Stimulated activated CD4-positive, alpha-beta T cell treated with anti-CD3 and anti-CD28 coated beads, Interleukin-1b, Interleukin-23, amount 100 ng/mL, for 1 hour (primary cell): ENCODE measurements at places on chromosomes 7 and 10.

- DNase-seq: no peak
These were observed 17.4 kb downstream of the ADGRA1 start for GRCh38 chr10:133104963-133105640.

DNA sequence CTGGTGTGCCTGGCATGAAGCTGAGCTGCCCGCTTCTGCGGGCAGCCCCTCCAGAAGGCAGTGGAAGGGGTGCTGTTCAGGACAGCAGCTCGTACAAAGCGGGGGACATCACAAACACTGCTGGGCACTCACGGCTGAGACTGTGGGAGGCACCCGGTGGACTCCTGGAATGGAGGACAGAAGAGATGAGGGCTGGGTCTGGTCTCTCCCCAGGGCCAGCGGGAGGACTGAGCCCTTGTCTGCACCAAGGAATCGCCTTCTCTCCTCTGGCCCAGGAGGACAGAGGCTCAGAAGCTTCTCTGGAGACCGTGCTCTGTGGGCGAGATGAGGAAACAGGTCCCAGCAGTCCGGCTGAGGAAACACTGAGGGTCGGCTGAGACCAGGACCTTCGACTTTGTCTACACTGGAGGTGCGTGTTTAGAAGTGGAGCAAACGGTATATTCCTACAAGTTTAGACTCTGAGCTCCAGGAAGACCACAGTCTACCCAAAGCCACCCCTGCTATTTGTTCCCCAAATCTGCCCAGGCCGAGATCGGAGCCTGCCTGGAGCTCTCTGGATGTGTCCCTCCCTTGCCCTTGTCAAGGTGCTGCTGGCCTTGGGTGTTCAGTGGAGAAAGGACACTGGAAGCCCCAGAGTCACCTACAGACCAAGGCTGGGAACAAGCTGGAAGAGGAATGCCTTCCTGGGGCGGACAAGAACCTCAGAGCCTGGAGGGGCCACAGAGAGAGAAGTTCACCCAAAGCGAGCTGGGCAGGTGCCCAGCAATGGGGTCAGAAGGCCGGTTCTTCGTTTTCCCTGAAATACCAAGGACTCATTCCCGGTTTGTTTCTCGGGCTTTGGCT is 12.9 kb upstream of the INPP5A start:
- no peak for DNase-seq

- DNase-seq: no peak
These were observed 8.0 kb upstream of the SMARCD3 start for GRCh38 chr7:151256410-151257045.

- DNase-seq: no peak
These were observed 100.2 kb downstream of the ACTR3B start for GRCh38 chr7:152859781-152860191.

DNA sequence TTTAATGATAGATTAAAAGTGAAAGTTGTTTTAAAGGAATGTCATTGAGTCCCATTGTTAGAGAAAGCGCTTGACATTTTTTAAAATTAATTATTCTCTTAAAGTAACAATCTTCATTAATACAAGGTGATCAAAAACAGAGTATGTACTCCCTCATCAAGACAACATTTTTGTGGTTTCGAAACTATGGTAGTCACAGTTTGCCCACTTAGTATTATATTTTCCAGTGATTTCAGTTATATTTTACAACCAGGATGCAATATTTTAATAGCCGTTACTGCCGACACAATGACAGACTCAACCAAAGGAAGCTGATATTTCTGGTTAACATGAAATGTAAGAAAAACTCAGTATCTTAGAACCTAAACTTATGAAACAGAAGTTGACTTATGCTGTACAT is 31.3 kb downstream of the MKX start:
- no peak for DNase-seq

DNA sequence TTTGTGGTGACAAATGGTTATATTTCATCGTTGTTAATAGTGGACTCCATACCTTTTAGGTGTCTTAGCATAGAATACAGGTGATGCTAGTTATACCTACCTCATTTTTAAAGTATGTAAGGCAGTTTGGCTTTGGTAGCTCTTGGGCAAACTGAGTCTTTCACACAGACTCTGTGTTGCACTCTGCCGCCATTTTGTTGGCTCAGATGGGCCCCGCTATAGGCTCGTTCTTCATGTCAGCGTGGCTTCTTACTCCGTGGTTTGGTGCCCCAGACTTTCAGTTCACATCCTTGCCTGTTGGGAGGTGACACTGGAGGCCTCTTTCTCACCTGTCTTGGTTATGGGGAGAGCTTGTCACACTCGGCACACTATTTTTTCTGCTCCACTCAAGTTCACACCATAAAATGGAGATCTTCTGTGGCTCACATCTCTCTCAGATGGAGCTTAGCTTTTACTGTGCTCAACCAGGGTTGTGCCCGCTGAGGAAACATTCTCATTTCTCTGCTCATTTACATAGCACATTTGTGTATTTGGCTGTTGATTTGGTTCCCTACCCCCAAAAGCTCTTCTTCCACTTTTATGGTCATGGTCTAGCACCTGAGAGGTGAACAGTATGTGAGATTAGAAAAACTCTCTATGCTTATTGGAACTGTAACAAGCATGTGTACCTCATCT is 178.5 kb downstream of the ARID5B start:
- DNase-seq: no peak

DNA sequence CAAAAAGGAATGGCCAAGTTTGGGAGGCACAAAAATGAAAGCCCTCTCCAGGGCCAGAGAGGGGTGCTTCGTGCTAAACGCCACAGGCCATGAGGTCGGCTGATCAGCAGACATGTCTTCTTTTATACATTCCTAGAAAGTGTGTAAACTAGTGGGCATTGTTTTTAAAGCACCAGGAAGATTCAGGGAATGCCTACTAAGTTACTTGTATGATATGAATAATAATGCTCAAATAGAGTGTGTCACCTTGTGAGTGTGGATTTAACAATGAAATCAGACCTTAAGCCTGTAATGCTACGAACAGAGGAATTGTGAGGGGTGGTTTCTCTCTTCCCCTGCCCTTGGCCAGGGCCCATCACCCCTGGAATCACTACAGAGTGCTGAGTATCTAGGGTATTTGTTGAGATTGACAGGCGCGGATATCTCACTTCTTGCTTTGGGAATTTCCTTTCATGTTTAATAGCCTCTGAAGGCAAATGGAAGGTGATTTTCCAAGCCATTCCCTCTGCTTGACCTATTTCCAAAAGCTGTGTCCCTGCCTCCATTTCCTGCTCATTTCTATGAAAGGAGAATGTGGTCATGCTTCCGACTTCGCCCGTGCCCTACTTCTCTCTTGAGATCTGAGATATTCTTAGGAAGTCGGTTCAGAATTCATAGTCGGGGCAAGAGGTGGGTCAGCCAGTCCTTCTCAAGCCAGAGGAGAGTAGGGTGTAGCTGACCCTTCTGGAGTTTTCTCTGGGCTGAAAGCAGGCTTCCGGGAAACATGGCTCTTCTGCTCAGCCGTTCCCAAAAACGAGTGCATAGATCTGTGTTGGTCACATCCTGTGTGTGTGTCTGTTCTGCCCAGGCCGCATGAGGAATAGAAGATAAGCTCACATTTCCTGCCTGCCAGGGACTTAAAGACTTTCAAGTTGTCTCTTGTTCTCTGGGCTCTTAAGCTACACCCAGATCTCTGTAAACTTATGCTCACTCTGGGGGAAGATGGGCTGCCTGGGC is 167.8 kb upstream of the ITGB1 start:
- no peak for DNase-seq

GRCh38 chr7:46454816-46455215 is 533.7 kb upstream of the IGFBP3 start:
- no peak for DNase-seq

- DNase-seq: no peak
These were observed 31.8 kb upstream of the GPAM start for GRCh38 chr10:112215342-112215774.

DNA sequence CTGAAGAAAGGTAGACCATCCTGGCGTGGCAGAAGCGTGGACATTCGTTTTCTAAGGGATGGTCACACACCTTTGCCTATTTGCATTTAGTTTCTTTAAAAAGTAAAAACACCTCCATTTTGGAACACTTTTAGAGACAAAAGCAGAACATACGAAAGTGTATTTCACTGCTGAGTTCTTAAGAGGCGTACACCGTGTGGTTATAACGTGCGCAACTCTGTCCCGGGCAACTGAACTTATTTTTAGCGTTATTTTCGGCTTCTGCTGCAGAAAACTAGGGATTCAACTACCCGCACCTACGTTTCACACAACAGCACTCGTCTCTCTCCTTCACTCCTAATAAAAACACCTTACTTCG is 557 bp upstream of the LSM8 start:
- no peak for DNase-seq

- no peak for DNase-seq
These were observed 1.1 kb upstream of the UMAD1 start for GRCh38 chr7:7639421-7639820.

GRCh38 chr7:132352800-132353199 is 223.5 kb downstream of the PLXNA4 start:
- no peak for DNase-seq

GRCh38 chr10:120789303-120790203 is 61.6 kb upstream of the WDR11 start:
- no peak for DNase-seq

DNA sequence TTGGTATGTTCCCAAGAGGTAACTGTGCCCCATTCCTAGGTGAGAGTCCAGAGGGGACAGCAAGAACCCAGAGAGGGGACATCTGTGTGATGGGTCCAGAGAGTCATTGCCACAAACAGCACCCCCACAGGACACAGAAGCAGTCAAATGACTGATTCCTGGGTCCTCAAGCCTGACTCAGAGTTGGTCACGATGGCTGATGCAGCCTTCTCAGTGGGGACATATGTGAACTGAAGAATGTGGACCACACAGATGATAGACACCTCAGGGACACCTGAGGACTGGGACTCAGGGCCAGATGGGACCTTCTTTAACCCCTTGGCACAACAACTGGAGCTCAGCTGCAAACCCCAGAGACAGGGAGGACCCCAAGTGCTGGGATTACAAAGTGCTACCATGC is 96.5 kb downstream of the STRA8 start:
- no peak for DNase-seq

DNA sequence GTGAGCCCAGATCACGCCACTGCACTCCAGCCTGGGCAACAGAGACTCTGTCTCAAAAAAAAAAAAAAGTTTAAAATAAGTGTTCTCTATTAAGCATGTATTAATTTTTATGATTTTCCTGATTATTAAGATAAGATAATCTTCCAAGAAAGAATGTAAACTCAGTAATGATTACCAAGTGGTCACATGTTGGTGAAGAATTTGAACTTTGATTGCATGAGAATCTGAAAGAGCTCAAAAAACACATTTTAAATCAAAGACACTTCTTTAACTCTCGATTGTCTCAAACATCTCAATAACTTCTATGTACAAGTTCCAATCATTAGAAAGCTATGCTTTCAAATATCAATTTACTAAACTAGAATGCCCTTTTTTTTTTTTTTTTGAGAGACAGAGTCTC is 33.8 kb downstream of the SNX8 start:
- DNase-seq: no peak

DNA sequence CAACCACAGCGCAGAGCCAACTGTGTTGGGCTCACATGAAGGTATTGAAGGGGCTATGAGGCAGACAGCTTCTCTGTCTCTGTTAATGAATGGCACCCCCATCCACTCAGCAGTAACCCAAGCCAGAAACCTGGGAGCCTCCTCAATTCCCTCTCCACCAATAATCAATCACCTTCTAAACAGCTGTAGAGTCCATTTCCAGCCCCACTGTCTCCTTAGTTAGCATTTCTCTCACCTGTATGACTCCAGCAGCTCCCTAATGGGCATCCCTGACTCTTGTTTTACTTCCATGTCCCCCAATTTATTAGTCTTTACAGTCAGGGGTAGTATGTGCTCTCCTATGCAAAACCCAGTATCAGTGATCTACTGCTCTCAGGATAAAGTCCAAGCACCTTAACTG is 6.9 kb downstream of the SRI start:
- no peak for DNase-seq

- DNase-seq: no peak
These were observed 580.0 kb downstream of the XPNPEP1 start for GRCh38 chr10:109343293-109343692.

GRCh38 chr10:16117305-16117695 is 257.0 kb upstream of the MINDY3 start:
- DNase-seq: no peak

- no peak for DNase-seq
These were observed 16.0 kb downstream of the AFAP1L2 start for GRCh38 chr10:114388275-114388674.

DNA sequence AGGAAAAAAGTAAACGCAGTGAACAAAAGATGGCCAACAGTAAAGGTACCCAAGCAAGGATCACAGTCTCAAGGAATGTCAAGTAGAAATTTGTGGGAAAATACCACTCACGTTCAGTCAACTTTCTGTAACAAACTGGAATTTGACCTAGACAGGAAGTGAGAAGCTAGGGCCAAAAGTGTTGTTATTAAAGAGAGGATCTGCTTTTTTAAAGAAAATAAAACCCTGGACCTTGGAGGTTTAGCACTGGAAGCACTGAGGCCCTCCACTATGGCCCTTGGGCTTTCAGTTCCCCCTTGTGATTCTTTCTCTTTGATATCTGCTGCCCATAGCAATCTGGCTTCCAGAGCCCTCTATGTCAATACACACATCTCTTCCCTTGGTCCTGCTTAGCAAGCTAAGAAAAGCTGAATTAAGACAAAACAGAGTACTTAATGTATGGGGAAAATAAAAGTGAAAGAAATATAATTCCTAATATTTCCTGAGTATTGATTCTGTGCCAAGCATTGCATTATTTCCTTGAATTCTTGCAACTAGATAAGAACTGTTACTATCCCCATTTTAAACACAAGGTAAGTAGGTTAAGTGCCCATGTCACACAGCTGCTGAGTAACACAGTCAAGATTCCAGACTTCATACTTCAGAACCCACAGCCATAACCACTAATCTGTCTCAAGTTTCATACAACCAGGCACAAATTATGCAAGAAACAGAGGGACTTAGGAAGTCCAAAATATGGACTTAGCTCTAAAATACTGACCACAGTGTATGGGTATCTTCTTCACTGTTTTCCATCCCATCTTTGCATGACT is 2.6 kb upstream of the ZNF438 start:
- no peak for DNase-seq

GRCh38 chr10:12846718-12847117 is 154.8 kb downstream of the CCDC3 start:
- no peak for DNase-seq

DNA sequence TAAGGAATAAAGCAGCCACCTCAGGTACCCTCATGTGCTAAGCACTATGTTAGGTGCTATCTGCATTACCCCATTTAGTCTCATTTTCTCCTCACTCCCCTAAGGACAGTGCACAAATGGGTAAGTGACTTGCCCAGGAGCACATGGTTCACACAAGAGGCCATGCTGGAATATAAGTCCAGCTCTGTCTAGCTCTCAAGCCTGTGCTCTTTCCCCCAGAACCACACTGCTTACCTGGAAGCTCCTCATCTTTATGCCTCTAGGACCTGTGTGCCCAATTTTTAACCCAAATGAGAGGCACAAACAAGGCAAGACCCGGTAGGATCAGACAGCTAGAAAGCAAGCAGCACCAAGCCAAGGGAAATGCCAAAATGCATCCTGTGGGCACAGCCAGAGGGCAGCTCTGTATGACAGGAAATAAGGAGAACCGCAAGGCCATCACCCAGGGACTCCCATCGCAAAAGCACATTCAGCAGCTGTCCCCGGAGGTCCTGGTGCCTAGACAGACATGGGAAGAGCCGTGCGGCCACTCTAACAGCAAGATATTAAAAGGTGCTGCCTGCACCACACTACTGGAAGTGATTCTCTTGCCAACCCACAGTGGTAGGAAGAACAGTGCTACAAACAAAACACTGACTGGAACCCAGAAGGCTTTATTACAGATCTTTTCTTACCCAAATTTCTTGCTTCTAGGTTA is 88.1 kb downstream of the GSAP start:
- no peak for DNase-seq
